ENCODE measurements at places on chromosomes 1 and 21. TPM values are rescaled to one million over a fixed set of nuclear protein-coding genes. Genes with fewer than 3 reads are reported as not detected.

FAM76A gene
- 15.4 TPM for total RNA-seq

TEDDM1 gene
- not detected for total RNA-seq

CFHR5 gene
- not detected for total RNA-seq

NT5C1A gene
- total RNA-seq: not detected

CADM3 gene
- total RNA-seq: not detected

SMIM1 gene
- total RNA-seq: not detected

RHD gene
- total RNA-seq: not detected

RNU1-3 gene
- total RNA-seq: 2,397 TPM

PSMG1 gene
- total RNA-seq: 88.2 TPM

PM20D1 gene
- total RNA-seq: 1.2 TPM

SPATA45 gene
- total RNA-seq: not detected

CAMK2N1 gene
- 0.91 TPM for total RNA-seq

TNFSF4 gene
- 1.5 TPM for total RNA-seq

LCE1C gene
- not detected for total RNA-seq

PRR9 gene
- total RNA-seq: not detected

OR10X1 gene
- not detected for total RNA-seq

LCE2B gene
- total RNA-seq: not detected

AGL gene
- 12.8 TPM for total RNA-seq

HAX1 gene
- total RNA-seq: 115 TPM

MFAP2 gene
- not detected for total RNA-seq

HFM1 gene
- not detected for total RNA-seq

INSRR gene
- 0.14 TPM for total RNA-seq

CD1B gene
- not detected for total RNA-seq

ZNF593OS gene
- not detected for total RNA-seq

MAP7D1 gene
- total RNA-seq: 212 TPM

AGMAT gene
- total RNA-seq: 20.2 TPM
